ENCODE measurements at places on chromosomes 5 and 9.

DNA sequence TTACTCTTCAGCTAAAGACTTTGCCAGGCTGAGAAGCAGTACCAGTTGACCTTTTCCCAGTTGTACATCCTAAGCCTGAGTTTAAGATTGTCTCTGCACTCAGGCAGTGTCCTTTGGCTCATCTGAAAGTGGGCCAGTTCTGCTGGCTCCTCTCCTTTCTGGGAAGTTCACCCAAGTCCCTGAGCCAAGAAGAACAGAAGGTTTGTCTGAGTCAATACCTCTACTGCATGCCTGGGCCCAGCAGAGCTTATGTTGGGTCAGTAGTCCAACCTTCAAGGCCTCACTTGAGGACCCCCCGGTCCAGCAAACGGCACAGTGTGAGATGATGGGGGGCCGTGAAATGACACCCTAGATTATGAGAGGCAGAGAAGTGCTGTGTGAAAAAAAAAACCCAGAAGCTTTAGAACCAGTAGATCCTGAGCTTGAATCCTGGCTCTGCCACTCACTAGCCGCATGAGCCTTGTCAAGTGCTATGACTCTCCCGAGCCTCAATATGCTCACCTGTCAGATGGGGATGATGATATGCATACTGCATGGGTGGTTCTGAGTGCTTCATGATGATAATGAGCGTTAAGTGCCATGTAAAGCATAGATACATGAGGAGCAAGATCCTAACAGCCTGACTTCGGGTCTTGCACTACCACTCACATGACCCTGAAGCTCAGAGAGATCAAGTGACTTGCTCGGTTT is 156.0 kb downstream of the MACROH2A1 start:
- peaks cover 2% of the 10 kb centered on the region for H3K4me1 ChIP-seq
- peak overlapping the region; percentile 68 for H3K27ac ChIP-seq
- H3K4me3 ChIP-seq, result no peak overlapping the region
- H3K27me3 ChIP-seq, result no peaks in the 10 kb centered on the region
- no peaks in the 10 kb centered on the region for H3K36me3 ChIP-seq
- no peak for DNase-seq

DNA sequence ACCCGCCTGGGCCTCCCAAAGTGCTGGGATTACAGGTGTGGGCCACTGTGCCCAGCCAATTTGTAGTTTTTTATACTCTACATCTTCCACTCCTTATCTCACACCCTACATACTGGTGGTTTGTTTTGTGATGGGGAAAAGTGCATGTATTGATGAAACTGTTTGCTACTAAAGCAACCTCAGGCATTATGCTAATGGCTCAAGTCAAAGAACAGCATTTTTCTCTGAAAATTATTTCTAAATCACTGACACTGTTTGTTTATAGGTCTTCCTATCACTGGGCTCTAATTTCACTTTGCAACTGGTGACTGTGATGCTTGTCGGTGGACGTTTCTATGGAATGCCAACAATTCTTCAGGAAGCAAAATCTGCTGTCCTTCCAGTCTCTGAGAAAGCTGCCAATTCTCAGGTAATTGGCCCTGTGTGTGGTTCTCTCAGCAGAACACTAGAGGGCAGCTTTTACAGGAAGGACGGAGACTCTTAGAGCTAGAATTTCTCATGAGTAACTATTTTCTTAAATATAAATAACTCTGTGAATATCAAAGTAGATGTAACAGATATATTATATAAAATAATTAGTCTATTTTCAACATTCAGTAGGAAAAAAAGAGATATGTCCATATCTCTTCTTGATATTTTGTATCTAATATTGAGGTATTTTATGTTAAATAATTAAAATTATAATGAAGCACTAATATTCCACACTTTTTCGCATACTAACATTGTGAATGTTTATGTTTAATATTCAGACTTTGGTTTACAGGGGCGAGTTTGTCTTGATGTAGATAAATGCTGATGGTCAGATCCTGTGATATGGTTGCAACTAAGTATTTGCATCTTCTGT is 244.1 kb downstream of the ADGRV1 start:
- H3K4me3 ChIP-seq, result no peak overlapping the region
- H3K4me1 ChIP-seq, result no peaks in the 10 kb centered on the region
- no peaks in the 10 kb centered on the region for H3K27me3 ChIP-seq
- H3K27ac ChIP-seq, result no peak overlapping the region
- H3K36me3 ChIP-seq, result no peaks in the 10 kb centered on the region

DNA sequence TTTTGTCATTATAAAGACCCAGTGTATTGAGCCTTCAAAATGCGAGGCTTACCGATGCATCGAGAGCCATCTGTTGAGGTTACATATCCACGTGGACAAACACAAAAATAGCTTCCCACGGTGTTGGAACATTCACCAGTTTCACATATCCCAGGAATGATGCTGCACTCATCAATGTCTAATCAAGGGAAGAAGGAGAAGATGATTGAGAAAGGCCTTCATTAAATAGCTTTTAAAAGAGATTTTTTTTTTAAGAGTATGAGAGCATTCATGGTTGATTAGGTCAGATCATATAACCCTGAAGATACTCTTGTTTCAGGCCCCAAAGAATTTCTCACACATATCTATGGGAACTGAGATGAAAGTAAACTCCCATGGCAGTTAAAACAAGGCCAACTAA is 129.4 kb downstream of the FBN2 start:
- H3K27me3 ChIP-seq, result no peaks in the 10 kb centered on the region
- H3K36me3 ChIP-seq, result no peaks in the 10 kb centered on the region
- no peak overlapping the region for H3K4me3 ChIP-seq
- H3K27ac ChIP-seq, result no peak overlapping the region

DNA sequence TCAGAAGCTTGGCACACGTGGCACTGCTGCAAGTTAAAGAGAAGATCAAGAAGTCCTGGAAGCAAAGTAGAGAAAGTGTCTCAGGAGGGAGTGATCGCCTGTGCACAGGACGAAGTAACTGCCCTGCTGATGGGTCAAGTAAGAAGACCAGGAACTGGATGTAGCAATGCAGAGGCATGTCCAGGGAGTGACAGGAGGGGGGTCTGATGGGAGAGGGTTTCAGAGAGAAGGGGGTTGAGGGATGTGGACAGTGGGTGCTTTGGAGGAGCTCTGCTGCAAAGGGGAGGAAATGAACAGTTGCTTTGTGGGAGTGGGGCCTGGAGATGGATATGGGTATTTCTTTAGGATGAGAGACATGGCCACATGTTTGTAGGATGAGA is 60.2 kb upstream of the PHYKPL start:
- no peaks in the 10 kb centered on the region for H3K4me1 ChIP-seq
- no peaks in the 10 kb centered on the region for H3K27me3 ChIP-seq
- no peak overlapping the region for H3K27ac ChIP-seq
- DNase-seq, result no peak
- no peaks in the 10 kb centered on the region for H3K36me3 ChIP-seq

DNA sequence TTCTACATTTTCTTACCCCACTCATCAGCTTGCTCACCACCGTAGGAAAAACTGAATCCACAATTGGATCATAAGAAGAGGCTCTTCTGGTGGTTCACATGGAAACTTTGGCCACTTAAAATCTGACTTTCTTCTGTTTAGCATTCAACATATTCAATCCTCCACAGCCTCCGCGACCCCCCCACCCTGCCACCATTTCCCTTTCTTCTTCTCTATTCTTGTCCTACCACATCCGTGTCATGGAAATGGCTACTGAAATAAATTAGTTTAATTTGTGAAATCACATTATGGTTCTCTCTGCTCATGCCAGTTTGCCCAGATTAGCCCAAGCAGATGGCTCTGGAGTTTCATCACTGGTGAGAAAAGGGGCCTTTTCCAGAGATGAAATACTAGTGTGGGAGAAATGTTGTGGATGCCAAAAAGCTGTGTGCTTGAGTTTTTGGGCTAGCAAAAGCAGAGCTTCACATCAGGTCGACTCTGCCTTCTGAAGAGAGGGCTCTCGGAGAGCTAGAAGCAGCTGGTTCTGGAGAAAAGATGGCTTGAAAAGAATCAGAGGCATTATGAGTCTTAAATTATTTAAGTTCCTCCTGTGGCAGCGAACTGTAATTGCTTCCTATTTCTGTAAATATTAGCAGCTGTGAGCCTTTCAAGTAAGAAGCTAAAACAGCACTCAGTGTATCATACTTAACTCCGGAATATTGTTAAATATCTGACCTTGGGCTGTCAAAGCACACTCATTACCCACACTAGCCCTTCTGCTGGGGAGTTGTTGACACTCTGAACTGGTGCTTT is 107.1 kb downstream of the MAT2B start:
- no peaks in the 10 kb centered on the region for H3K27me3 ChIP-seq
- H3K36me3 ChIP-seq, result no peaks in the 10 kb centered on the region
- H3K4me3 ChIP-seq, result no peak overlapping the region
- H3K4me1 ChIP-seq, result no peaks in the 10 kb centered on the region

DNA sequence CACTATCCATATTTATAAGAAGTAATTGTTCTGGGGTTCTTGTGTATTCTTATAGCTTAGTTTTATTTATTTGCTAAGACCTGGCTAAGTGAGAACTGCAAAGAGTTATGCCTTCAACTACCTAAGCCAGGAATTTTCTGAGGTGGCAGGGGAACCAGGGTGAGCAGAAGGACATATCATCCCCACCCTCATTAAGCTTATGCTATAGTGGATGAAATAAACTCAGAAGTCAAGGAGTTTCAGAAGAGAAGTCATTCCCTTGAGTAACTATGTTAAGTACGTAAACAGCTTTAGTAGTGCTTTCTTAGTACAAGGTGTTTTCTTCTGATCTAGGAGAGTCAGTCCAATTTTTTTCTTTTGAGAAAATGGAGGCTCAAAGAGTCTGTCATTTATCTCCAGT is 41.7 kb downstream of the STK32A start:
- H3K27ac ChIP-seq, result no peak overlapping the region
- no peak overlapping the region for H3K4me3 ChIP-seq
- H3K36me3 ChIP-seq, result no peaks in the 10 kb centered on the region

- no peaks in the 10 kb centered on the region for H3K4me1 ChIP-seq
- no peak overlapping the region for H3K4me3 ChIP-seq
- no peaks in the 10 kb centered on the region for H3K27me3 ChIP-seq
- no peaks in the 10 kb centered on the region for H3K36me3 ChIP-seq
- no peak for DNase-seq
- no peak overlapping the region for H3K27ac ChIP-seq
Measured at GRCh38 chr5:22968386-22968785, 115.2 kb upstream of the CDH12 start.

- no peaks in the 10 kb centered on the region for H3K36me3 ChIP-seq
- H3K4me1 ChIP-seq, result no peaks in the 10 kb centered on the region
- H3K27me3 ChIP-seq, result no peaks in the 10 kb centered on the region
- H3K4me3 ChIP-seq, result no peak overlapping the region
- H3K27ac ChIP-seq, result no peak overlapping the region
Measured at GRCh38 chr5:16600397-16600796, 16.4 kb downstream of the RETREG1 start.

DNA sequence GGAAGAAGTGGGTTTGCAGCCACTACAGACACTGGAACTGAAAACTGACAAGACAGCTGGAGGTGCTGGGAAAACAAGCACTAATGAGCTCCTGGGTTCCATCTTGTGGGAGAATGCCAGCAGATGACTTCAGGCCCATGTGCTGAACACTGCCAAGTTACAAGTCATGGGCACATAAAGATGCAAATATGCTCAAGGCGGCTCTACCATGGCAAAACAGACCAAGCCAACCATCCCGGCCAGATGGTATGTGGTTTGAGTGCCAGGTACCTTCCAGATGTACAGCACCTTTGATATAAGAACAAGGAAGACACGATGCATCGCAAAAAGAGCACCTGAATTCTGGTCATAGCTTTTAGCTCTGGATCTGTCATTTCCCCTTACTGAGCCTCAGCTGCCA is 19.9 kb downstream of the TNFSF8 start:
- no peak overlapping the region for H3K4me3 ChIP-seq
- peak overlapping the region; percentile 53 for H3K27ac ChIP-seq
- no peak for DNase-seq
- H3K36me3 ChIP-seq, result no peaks in the 10 kb centered on the region

DNA sequence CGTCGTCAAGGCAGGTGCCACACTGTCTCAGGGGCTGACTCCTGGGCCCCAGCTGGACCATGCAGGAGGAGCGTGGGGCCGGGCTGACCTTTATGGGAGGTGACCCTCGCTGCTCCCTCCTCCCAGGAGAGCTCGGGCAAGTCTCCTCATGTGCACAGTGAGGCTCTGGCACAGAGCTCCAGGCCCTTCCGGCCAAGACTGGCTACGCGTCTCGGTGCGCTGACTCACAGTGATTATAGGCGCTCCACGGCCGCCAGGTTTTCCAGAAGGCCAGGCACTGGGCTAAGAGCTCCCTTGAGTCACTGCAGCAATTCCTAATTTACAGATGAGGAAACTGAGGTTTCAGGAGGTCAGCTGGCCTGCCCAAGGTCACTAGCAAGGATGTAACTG is 47.4 kb downstream of the VAV2 start:
- no peaks in the 10 kb centered on the region for H3K36me3 ChIP-seq
- no peak overlapping the region for H3K4me3 ChIP-seq
- no peaks in the 10 kb centered on the region for H3K4me1 ChIP-seq
- no peaks in the 10 kb centered on the region for H3K27me3 ChIP-seq

DNA sequence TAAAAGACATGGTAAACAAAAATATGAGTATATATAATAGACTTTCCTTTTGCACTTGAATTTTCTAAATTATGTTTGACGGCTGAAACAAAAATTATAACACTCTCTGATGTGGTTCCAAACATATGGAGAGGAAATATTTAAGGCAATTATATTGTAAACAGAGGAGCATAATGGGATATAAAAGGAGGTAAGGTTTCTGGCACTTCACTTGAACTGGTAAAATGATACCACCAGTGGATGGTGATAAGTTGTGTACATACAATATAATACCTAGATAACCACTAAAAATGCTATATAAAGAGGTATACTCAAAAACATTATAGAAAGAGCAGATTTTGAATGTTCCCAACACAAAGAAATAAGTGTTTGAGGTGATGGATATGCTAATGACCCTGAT is 192.9 kb upstream of the RAD23B start:
- H3K4me3 ChIP-seq, result no peak overlapping the region
- H3K36me3 ChIP-seq, result no peaks in the 10 kb centered on the region
- no peak for DNase-seq

GRCh38 chr5:23740029-23740428 is 232.6 kb downstream of the PRDM9 start:
- no peaks in the 10 kb centered on the region for H3K4me1 ChIP-seq
- H3K27me3 ChIP-seq, result no peaks in the 10 kb centered on the region
- H3K4me3 ChIP-seq, result no peak overlapping the region
- H3K36me3 ChIP-seq, result no peaks in the 10 kb centered on the region
- DNase-seq, result no peak
- H3K27ac ChIP-seq, result no peak overlapping the region

GRCh38 chr9:120902569-120903535 is 23.7 kb downstream of the TRAF1 start:
- no peak overlapping the region for H3K4me3 ChIP-seq
- no peak for DNase-seq
- no peaks in the 10 kb centered on the region for H3K4me1 ChIP-seq
- H3K27ac ChIP-seq, result no peak overlapping the region
- no peaks in the 10 kb centered on the region for H3K36me3 ChIP-seq
- no peaks in the 10 kb centered on the region for H3K27me3 ChIP-seq

- H3K27ac ChIP-seq, result peak overlapping the region; percentile 21
- no peak for DNase-seq
- no peaks in the 10 kb centered on the region for H3K27me3 ChIP-seq
- H3K4me1 ChIP-seq, result no peaks in the 10 kb centered on the region
- H3K4me3 ChIP-seq, result no peak overlapping the region
Measured at GRCh38 chr5:56359809-56360685, 126.9 kb upstream of the ANKRD55 start.

GRCh38 chr5:132302413-132302812 is 8.2 kb downstream of the SLC22A4 start:
- no peak overlapping the region for H3K4me3 ChIP-seq
- peaks cover 6% of the 10 kb centered on the region for H3K4me1 ChIP-seq
- H3K36me3 ChIP-seq, result no peaks in the 10 kb centered on the region
- H3K27me3 ChIP-seq, result no peaks in the 10 kb centered on the region
- no peak for DNase-seq
